ENCODE measurements at places on chromosomes 1 and 21.

DNA sequence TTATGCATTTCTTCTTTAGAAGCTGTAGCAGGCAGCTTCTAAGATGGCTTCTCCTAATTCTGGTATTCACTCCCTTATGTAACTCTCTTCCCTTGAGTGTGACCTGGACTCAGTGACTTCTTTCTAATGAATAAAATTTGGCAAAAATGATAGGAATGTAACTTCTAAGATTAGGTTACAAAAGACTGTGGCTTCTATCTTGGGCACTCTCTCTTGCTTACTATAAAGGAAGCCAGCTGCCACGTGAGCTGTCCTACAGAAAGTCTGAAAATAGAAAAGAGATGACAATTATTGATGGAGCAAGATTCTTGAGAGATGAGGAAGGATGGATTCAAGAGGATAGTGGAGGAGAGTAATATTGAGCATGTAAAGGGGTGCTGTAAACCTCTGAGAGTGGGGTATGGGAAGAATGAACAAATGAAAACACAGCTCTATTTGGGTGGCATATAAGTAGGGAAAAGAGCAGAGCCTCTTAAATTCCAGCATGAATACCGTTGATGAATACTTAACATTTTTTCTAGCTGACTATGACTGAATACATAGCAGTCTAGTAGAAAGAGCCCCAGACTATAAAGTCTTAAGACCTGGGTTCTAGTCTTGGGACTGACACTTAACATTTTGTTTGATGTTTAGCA is 5.5 kb downstream of the TSEN15 start:
- no peak for DNase-seq

DNA sequence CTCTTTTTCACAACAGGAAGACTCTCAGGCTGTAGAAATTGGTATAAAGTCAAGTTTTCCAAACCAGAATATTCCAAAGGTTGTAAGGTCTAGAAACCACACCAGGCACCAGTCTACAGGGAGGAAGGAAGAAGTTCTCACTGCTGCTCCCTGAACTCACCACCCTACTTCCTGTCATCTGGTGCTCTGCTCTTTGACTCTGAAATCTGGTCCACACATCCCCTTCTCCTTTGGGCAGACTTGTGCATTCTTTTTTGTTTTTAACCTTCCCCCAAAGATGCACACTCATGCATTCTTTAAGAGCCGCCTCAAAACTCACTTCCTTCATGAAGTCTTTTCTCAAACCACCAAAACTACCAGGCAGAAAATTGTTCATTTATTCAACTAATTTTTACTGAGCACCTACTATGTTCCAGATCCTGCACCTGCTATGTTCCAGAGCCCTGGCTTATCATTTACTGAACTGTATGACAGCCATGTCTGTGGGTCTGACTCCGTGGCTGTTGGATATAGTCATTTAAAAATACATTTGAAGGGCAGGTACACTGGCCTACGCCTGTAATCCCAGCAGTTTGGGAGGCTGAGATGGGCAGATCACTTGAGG is 30.1 kb upstream of the EPS15 start:
- no peak for DNase-seq

DNA sequence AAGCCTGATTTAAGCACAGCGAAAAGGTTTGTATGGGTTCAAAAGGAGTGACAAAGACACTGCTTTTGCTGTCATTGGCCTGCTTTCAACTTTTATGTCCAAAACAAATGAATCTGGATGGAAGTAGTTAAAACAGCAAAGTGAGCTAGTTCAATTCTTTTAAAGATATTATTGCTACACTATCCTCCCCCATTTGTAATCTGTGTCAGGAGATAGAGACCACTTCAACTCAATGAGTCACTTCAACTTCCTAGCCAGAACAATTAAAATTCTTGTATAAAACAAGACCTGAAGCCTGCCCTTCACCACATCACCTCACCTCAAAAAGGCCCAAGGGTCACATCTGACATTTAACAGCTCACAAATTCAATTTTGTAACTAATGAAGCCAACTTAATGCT is 364.1 kb upstream of the LYPLAL1 start:
- no peak for DNase-seq

DNA sequence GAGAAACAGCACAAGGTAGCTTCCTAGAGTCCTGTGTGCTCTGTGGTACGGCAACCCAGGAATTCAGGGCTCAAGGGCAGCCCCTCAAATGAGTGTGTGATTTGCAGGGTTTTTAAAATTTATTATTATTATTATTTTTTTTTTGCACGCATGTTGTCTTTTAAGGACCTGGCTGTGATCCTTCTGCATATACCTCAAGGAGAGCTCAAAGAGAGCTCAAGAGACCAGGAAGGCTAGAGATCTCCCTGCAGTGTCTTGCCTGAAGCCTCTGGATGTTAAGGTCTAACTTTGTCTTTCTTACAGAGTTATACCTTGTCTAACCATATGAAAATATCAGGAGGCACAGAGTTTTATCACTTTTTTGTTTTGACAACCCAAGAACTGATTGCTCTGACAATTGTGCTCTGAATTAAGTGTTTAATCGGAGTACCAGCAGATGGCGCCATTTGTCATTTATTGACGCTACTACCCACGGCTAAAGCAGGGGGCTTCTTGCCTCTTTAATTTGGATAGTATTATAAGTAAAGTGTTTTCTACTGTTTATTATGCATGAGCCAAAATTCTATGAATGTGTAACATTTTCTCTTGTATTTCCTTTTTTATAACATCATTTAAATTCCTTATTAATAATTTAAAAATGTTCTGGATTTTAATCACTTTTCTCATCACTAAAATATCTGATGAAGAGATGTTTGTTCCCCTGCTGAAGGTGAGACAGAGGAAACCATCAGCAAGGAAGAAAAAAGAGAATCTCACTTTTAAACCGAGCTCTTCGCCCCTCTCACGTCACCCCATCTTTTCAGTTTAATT is 35.8 kb upstream of the LMO4 start:
- peak; percentile 40 for DNase-seq

- no peak for DNase-seq
Measured at GRCh38 chr1:209809611-209810010, 3.7 kb upstream of the IRF6 start.

- no peak for DNase-seq
Measured at GRCh38 chr1:55067022-55067778, 27.9 kb downstream of the PCSK9 start.

- DNase-seq, result no peak
Measured at GRCh38 chr1:178942285-178943198, 71.7 kb upstream of the ANGPTL1 start.

DNA sequence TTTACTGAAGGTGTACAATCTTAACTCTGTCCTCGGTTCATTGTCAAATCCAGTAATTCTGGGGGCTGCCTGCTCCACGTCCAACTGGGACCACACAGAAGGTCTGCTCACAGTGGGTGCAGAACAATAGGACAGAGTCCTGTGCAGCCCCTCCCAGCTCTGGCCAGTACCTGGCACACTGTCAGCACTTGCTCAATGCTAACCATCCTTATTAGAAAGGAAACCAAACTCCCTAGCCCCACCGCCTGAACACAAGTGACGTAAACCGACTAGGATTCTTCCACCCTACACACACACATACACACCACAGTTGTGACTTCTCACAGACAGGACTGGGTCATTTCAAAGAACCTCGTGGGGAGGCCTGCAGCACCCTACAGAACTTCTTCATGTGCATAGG is 5.2 kb downstream of the BCAR3 start:
- no peak for DNase-seq

DNA sequence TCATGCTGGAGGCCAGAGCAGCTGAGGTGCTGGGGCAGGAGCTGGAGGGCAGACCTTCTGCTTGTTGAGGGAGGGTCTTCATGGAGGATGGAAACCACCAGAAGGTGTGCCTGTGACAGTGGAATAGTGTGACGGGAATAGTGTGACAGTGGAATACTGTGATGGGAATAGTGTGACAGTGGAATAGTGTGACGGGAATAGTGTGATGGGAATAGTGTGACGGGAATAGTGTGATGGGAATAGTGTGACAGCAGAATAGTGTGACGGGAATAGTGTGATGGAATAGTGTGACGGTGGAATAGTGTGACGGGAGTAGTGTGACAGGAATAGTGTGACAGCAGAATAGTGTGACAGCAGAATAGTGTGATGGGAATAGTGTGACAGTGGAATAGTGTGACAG is 325.1 kb downstream of the HHAT start:
- no peak for DNase-seq

DNA sequence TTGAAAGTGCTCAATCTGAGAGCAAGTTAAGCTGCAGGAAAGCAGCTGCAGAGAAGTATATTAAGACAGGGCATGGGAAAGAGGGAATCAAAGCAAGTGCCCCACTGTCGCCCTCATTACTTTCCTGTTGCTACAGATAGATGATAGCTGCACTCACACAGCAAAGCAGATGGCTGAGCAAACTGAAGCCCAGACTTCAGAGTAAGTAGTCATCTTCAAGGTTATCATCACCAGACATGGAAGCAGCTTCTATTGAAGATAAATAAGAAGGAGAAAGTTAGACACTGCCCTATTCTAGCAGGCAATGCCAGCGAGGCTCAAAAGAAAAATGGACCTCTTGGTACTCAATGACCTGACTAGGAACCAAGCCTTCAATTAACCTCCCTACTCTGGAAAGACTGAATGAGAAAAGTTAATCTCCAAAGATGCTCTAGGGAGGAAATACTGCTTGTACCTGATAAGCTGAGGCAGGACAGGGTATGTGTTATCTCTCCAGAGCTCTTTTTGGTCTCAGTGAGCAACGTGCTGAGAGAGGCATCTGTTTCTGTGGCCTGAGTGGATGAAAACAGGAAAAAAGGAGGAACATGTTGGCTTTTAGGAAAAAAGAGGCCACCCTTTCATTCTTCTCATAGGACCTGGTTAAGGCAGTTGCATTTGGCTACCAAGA is 11.1 kb upstream of the MRPL9 start:
- DNase-seq, result no peak

GRCh38 chr1:11533790-11534787 is 55.1 kb downstream of the DISP3 start:
- DNase-seq, result no peak

- no peak for DNase-seq
Measured at GRCh38 chr1:239772446-239772845, 319.2 kb upstream of the FMN2 start.

DNA sequence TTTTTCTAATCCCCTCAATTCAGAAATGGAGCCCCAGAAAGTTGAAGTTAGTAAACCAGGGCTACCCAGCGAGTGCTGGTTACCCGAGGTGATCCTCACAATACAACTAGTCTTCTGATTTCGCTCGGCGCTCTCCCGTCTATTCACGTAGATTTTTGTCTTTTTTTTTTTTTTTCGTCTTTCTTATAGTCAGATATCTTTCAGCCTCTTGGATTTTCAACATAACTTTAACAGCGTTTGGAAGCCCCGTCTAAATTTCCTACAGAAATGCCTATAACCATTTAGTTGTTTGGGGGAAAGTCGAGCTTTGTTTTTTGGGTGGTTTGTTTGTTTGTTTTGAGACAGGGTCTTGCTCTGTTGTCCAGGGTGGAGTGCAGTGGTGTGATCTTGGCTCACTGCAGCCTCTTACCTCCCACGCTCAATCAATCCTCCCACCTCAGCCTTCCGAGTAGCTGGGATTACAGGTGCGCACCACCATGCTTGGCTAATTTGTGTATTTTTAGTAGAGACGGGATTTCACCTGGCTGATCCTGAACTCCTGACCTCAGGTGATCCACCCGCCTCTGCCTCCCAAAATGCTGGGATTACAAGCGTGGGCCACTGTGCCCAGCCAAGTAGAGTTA is 818 bp upstream of the TMEM50B start:
- no peak for DNase-seq

GRCh38 chr21:41364308-41364707 is 2.5 kb downstream of the MX2 start:
- no peak for DNase-seq

GRCh38 chr21:46153247-46154154 is 1.9 kb downstream of the FTCD start:
- DNase-seq, result peak; percentile 14

DNA sequence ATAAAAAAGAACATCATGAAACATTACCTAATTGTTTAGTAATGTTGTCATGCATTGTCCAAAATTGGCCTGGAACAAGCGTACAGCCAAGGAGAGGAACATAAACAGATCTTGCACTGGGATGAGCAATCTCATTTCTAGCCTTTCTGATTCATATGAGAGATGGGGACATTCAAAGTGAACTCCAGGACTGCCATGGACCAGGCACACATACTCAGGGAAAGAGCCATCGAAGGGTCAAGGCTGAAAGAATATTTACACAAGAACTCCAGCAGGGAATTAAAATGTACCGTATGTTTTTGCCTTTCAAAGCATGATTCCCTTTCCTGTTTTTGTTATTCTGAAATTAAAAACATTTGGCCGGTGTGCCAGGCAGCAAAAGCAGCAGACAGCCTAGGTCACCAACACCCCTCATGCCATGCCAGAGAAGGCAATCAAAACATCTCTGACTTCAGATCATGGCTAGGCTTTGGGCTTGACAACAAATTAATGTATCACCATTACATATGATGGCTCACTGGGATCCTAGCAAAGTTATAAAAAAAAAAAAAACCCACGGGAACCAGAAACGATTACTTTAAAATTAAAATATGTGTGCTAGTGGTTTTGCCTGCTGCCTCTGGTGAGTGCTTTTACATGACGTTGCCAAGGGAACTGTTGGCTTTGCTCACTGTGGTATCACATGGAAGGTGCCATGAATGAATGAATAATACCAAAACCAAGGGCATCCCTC is 159.8 kb downstream of the TGFBR3 start:
- no peak for DNase-seq

GRCh38 chr1:111214884-111215283 is 12.6 kb upstream of the CHI3L2 start:
- no peak for DNase-seq

DNA sequence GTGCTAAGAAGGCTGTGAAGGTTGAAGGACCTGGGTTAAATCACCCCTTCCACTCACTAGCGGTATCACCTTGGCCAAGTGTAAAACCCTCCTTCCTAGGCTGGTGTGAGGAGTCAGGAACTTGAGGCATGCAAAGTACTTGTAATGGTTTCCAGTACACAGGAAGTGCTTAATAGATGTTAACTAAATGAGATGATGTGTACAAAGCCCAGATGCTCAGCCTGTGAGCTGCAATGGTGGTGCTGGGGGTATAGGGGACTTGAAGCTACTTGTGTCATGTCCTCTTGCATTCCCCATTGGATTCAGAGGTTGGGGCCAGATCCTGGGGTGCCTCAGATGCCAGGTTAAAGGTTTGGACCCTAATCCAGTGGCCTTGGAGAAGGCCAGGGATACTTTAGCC is 75.5 kb downstream of the EPHB2 start:
- DNase-seq, result no peak
